ENCODE measurements at places on chromosomes 11 and 22.

DNA sequence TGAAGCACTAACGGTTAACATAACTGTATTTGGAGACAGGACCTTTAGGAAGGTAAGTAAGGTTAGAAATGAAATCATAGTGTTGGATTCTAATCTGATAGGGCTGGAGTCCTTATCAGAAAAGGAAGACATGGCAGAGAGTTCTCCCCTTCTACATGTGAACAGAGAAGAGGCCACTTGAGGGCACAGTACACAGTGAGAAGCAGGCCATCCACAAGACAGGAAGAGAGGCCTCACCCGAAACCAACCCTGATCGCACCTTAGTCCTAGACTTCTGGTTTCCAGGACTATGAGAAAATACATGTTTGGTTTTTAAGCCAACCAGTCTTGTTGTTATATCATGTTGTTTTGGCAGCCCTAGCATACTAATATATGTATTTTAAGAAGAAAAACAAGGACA, 170.0 kb downstream of the LRRC4C start:
- DNase-seq: no peak

- DNase-seq: no peak
Measured at GRCh38 chr11:69641681-69642548, 959 bp downstream of the CCND1 start.

- DNase-seq: no peak
Measured at GRCh38 chr11:27558401-27558800, 51.8 kb upstream of the LIN7C start.

GRCh38 chr22:45290410-45290936, 5.7 kb downstream of the UPK3A start:
- no peak for DNase-seq

DNA sequence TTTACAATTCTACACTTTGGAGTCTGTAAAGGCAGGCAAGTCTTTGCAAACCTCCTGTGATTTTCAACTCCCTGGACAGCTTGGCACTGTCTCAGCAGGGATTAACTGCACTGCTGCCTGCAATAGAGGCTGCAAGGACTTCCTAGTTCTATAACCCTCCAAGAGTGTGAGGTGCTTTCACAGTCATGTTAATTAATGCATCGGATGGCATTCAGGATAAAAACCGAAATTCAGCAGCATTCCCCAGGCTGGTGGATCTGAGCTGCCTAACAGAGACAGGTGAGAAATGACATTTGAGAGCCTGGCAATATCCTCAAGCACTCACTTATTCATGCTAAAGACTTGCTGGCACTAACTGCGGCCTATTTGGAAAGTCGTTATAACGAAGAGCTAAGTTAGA, 85.0 kb downstream of the LARGE1 start:
- DNase-seq: no peak

GRCh38 chr11:76293189-76293631, 86.9 kb upstream of the WNT11 start:
- no peak for DNase-seq

DNA sequence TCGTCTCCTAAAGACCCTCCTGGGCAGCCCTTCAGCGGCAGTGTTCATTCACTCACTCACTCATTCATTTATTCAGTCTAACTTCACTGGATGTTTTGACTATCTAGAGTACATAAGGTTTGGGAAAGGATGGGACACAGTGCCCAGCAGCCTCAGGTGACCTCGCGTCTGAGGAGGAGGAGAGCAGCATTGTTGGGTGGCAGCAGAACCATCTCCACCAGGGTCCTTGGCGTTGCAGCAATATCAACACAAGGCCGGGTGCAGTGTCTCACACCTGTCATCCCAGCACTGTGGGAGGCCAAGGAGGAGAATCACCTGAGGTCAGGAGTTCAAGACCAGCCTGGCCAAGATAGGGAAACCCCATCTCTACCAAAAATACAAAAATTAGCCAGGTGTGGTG, 408.0 kb downstream of the BRD1 start:
- no peak for DNase-seq

All from activated CD8-positive, alpha-beta memory T cell treated with anti-CD3 and anti-CD28 coated beads, Interleukin-2, amount 50 U/mL, for 4 hours (primary cell).